Transverse colon (tissue), 4 donors: ENCODE measurements at places on chromosomes 16 and 17. TPM values are rescaled to one million over a fixed set of nuclear protein-coding genes. Genes with fewer than 3 reads are reported as not detected.

KRTAP4-9 gene
- not detected for total RNA-seq

SLC9A5 gene
- 4.5 TPM for total RNA-seq

ATP2A1 gene
- not detected for total RNA-seq

GPR179 gene
- under 0.01 TPM for total RNA-seq

SLC38A8 gene
- not detected for total RNA-seq

CCL13 gene
- total RNA-seq: 8.2 TPM

ARSG gene
- not detected for total RNA-seq

COPRS gene
- total RNA-seq: 36.3 TPM

BCAR1 gene
- total RNA-seq: 162 TPM

HSF4 gene
- total RNA-seq: 29.5 TPM

KLHL10 gene
- not detected for total RNA-seq

TPSD1 gene
- total RNA-seq: 7.8 TPM

SPN gene
- total RNA-seq: 0.20 TPM

MYOCD gene
- total RNA-seq: 20.1 TPM

DPEP2 gene
- total RNA-seq: 1.6 TPM

TBC1D26 gene
- total RNA-seq: 0.16 TPM

CD300E gene
- total RNA-seq: not detected

UBB gene
- total RNA-seq: 995 TPM

ABCA9 gene
- total RNA-seq: 5.8 TPM

SDR42E1 gene
- total RNA-seq: 9.8 TPM

SPIRE2 gene
- 130 TPM for total RNA-seq

HES7 gene
- not detected for total RNA-seq

SLC22A31 gene
- total RNA-seq: not detected

IGSF6 gene
- 2.4 TPM for total RNA-seq

KRTAP1-5 gene
- total RNA-seq: not detected

TMEM107 gene
- total RNA-seq: 7.8 TPM

CPNE7 gene
- 0.41 TPM for total RNA-seq

IGF2BP1 gene
- total RNA-seq: under 0.01 TPM

KRT32 gene
- total RNA-seq: not detected

ADAP2 gene
- 12.3 TPM for total RNA-seq

CD300H gene
- total RNA-seq: not detected

TMEM204 gene
- total RNA-seq: 15.9 TPM

OR3A1 gene
- total RNA-seq: not detected

PRAC2 gene
- total RNA-seq: 4.1 TPM

HBA2 gene
- 1.8 TPM for total RNA-seq

SLC16A6 gene
- 0.14 TPM for total RNA-seq

MMP25 gene
- 1.6 TPM for total RNA-seq

SSTR5 gene
- total RNA-seq: not detected

TBC1D3D gene
- total RNA-seq: 0.27 TPM

HBA1 gene
- total RNA-seq: not detected

NOD2 gene
- total RNA-seq: 2.2 TPM

GCGR gene
- total RNA-seq: 0.14 TPM

SBK1 gene
- total RNA-seq: not detected

HOXB1 gene
- not detected for total RNA-seq

C16orf86 gene
- 6.8 TPM for total RNA-seq

MRTFB gene
- total RNA-seq: 50.7 TPM
